ENCODE measurements at places on chromosomes 16 and 17. TPM values are rescaled to one million over a fixed set of nuclear protein-coding genes. Genes with fewer than 3 reads are reported as not detected.
A peak's percentile ranks its signal among the peaks of the same experiment; 100 is the strongest.

DNA sequence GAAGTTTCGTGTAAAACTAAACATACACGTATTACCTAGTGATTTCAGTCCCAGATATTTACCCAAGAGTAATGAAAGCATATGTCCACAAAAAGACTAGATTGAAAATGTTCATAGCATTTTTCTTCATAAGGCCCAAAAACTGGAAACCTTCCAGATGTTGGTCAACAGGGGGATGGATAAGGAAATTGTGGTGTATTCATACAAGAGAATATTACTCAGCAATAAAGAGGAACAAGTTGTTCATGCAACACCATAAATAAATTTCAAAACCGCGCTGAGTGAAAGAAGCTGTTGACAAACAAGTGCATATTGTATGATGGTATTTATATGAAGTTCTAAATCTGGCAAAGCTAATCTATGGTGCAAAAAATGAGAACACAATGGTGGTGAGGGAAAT lies 54.1 kb upstream of the NFAT5 start:
- H3K4me3 ChIP-seq: no peak overlapping the region
- H3K4me1 ChIP-seq: no peaks in the 10 kb centered on the region
- no peak for DNase-seq

GRCh38 chr17:44599298-44600175 lies 42.3 kb downstream of the FZD2 start:
- H3K27ac ChIP-seq: no peak overlapping the region
- H3K36me3 ChIP-seq: no peaks in the 10 kb centered on the region
- H3K4me3 ChIP-seq: no peak overlapping the region
- no peaks in the 10 kb centered on the region for H3K27me3 ChIP-seq
- H3K4me1 ChIP-seq: peaks cover 2% of the 10 kb centered on the region
- DNase-seq: peak; percentile 90

- H3K4me1 ChIP-seq: peaks cover 4% of the 10 kb centered on the region
- no peak overlapping the region for H3K27ac ChIP-seq
- no peaks in the 10 kb centered on the region for H3K27me3 ChIP-seq
- no peak overlapping the region for H3K4me3 ChIP-seq
Observed at GRCh38 chr17:27343977-27344607, 50.2 kb downstream of the WSB1 start.

Gene CUEDC1
- 52.3 TPM for total RNA-seq

DNA sequence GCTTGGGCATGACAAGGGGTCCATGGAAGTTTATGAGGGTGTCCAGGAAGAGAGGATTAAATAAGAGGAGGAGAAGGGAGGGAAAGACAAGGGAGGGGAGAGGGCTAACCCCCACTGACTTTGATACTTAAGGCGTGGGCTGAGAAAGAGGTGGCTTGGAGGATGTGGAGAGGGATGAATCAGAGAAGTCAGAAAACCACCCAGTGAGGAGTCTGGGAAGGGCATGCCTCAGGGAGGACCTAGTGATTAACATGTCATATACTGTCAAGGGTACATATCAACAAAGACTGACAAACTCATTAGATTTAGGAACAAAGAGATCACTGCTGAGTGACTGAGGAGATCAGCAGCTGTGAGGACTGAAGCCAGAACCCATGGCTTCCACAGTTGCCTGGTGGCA lies 145.4 kb downstream of the IRX5 start:
- DNase-seq: no peak
- no peaks in the 10 kb centered on the region for H3K4me1 ChIP-seq
- no peaks in the 10 kb centered on the region for H3K36me3 ChIP-seq

Gene FSCN2
- 3.8 TPM for total RNA-seq

DNA sequence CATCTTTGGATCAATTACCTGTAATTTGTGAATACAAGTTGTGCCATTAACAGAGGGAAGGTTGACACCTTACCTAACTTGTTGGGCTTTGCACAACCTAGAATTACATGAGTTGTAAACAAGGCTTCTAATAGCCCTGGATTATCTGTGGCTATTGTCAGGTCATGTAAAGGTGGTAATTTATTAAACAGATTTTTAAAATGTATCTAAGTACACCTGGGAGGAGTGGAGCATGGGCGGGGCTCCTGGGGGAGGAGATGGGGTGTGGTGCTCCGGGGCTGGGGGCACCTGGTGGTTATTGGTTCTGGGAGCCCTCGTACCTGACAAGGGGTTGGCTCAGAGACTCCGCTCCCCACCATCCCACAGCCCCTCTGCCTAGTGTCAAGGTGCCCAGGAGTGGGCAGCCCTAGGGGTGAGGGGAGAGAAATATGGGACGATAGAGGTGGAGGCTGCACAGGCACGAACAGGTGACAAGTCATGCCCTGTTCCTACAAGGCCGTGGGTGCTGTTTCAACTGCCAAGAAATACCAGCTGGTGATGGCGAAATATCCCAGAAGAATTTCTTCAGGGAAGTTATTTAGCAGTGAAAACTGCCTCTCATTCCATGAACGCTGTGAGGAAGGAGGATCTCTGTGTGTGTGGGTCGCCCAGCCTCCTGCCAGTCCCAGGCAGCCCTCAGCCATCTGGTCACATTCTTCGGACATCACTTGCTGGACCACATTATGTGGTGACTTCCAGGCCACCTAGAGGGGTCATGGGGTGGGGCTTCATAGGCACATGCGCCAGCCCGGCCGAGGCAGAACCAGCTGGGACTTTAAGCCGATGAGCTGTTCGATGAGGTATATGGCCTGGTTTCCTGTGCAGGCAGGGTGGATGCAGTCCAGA lies 55.5 kb upstream of the IRX3 start:
- H3K4me1 ChIP-seq: no peaks in the 10 kb centered on the region
- H3K4me3 ChIP-seq: no peak overlapping the region
- H3K36me3 ChIP-seq: no peaks in the 10 kb centered on the region
- DNase-seq: no peak

Gene CLDN6
- 0.47 TPM for total RNA-seq

GRCh38 chr16:84121007-84121406 lies 4.3 kb upstream of the MBTPS1 start:
- H3K36me3 ChIP-seq: peaks cover 4% of the 10 kb centered on the region
- DNase-seq: no peak
- H3K27ac ChIP-seq: no peak overlapping the region
- H3K27me3 ChIP-seq: no peaks in the 10 kb centered on the region

Gene GLTPD2
- 0.35 TPM for total RNA-seq

- H3K4me3 ChIP-seq: no peak overlapping the region
- no peak overlapping the region for H3K27ac ChIP-seq
- DNase-seq: no peak
- no peaks in the 10 kb centered on the region for H3K27me3 ChIP-seq
Observed at GRCh38 chr17:52899235-52899634, 740.7 kb upstream of the CA10 start.

GRCh38 chr17:75480281-75480680 lies 23.8 kb downstream of the TMEM94 start:
- H3K4me1 ChIP-seq: peaks cover 18% of the 10 kb centered on the region
- no peak overlapping the region for H3K4me3 ChIP-seq
- no peaks in the 10 kb centered on the region for H3K27me3 ChIP-seq
- no peaks in the 10 kb centered on the region for H3K36me3 ChIP-seq
- no peak overlapping the region for H3K27ac ChIP-seq

Gene KRT20
- not detected for total RNA-seq

Measured in kidney (tissue), 22 donors.